ENCODE measurements at places on chromosomes 1 and 21.

DNA sequence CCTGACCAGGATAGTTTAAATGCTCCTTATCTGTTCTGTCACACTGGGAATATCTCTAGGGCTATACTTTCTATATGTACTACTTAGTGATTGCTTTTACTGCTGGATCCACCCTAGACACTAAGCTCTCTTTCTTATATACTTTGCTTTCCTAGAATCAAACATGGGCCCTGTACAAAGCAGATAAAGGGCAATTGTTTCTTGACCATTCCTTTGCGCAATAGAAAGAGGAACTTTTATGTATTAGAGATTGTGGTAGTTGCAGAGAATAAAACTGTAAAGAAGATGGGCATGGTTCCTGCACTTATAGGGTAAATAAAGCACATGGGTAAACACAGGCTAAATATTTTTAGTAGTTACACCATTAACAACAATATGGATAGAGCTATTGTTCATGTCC lies 58.8 kb downstream of the ATP6V1G3 start:
- DNase-seq, result no peak

- DNase-seq, result no peak
Measured at GRCh38 chr21:35201288-35201687, 152.2 kb upstream of the RUNX1 start.

DNA sequence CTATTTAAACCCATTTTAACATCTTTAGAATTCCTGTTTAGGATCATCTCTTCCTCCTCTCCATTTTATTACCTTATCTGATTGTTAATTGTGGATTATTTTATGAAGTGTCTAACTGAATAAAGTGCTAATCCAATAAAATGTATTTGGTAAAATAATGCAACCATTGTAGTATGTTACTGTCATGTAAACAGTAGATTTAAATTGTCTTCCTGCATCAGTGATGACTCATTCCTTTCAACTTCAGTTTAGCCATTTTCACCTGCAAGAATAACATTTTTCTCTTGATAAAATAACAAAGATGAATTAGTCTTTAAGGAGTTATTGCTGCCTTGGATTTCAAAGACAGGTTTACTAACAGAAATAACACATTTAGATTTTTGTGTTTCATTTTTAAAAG lies 5.4 kb downstream of the PPP2R5A start:
- DNase-seq, result no peak

DNA sequence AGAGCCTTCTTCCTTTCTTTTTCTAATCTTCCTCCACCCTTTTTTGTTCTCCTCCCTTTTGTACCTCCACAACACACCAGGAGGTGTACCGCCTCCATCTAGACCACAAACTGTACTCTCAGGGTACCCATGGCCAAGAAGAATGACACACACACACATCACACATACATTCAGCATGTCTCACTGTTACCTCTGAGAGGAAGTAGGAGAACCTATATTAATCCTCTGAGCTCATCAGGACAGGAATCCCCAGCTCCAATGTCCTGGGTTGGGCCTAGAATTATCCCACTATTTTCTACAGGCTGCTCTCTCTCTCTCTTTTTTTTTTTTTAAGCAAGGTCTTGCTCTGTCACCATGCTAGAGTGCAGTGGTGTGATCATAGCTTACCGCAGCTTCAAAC lies 36.7 kb downstream of the ATP2B4 start:
- DNase-seq, result no peak

- DNase-seq, result no peak
Measured at GRCh38 chr1:12475101-12475500, 142.9 kb downstream of the DHRS3 start.

DNA sequence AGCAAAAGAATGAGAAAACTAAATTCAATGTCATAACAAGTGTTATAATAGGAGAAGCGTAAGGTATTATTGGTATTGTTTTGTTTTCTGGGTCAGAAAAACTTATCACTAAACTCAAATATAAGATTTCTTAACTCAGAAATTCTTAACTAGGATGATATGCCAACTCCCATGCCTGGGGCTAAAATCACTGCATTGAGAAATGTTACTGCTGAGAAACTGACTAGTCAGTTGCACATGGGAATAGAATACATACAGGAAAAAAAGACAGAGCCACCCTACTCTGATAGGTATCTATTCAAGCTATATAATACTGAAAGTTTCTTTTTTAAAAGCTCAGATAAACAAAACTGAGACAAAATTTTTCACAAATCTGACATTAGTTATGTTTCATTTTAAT lies 56.3 kb downstream of the PRPF38A start:
- DNase-seq, result no peak

GRCh38 chr1:11581445-11581991 lies 72.7 kb downstream of the FBXO2 start:
- DNase-seq, result no peak

GRCh38 chr21:31203431-31204054 lies 140.5 kb downstream of the TIAM1 start:
- no peak for DNase-seq

GRCh38 chr1:157803851-157804250 lies 16.1 kb downstream of the FCRL1 start:
- no peak for DNase-seq

DNA sequence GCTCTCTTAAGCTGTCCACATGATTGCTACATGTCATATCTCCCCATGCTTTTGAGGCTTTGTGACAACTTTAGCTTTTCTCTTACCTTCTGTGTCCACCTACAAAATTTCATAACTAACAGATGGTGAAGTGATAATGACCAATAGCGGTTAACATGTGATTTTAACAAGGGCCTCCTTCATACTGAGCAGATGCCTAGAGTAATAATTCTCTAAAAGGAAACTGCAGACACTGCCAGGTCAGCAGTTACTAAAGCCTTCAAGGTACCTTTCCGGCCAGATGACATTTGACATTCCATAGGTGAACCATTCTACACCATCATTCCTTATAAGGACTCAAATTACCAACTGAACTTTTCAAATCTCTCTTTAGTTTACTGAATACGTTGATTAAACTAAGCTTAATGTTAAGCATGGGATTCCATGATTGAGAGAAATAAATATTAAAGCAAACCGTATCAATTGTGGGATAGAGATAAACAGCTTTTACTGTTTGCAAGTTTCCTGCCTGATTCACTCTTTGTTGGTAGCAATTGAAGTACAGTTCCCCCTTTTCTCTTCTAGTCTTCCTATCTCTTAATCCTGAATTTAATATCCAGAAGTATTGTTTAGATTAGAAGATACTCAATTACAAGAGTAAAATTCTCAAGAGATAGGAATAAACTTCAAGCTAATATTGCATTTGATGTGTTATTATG lies 205.1 kb downstream of the PLA2G4A start:
- no peak for DNase-seq

GRCh38 chr1:177021687-177022086 lies 142.8 kb downstream of the ASTN1 start:
- no peak for DNase-seq

- DNase-seq, result no peak
Measured at GRCh38 chr1:72006092-72006491, 276.2 kb downstream of the NEGR1 start.

DNA sequence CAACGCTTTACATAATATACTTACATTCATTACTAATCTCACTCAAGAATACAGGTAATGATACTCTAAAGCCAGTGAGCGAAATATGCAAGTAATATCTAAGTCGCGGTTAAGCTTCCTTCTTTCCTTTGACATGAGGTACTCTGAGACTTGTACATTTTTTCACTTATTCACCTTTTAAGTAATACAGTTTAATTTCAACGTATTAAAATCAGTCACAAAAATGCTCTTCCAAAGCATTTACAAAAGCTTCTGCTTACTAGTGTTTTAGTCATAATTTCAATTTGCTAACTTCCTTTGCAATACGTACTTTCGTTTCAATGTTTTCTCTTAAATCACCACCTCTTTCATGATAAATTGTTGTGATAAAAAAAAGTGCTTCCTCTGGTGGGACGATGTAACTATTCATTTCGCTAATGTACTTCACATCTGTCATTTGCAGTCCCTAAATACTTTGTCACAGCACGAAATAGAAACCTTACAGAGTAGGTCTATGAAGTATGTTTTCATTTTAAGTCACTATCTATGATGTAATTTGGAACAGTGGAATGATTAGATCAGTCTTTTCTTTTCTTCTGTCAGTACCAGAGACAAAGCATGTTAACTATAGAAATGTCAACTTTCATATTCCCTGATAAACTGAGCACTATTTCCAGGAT lies 34.0 kb upstream of the ADGRL4 start:
- DNase-seq, result no peak

GRCh38 chr1:70966018-70966638 lies 81.5 kb downstream of the PTGER3 start:
- no peak for DNase-seq

DNA sequence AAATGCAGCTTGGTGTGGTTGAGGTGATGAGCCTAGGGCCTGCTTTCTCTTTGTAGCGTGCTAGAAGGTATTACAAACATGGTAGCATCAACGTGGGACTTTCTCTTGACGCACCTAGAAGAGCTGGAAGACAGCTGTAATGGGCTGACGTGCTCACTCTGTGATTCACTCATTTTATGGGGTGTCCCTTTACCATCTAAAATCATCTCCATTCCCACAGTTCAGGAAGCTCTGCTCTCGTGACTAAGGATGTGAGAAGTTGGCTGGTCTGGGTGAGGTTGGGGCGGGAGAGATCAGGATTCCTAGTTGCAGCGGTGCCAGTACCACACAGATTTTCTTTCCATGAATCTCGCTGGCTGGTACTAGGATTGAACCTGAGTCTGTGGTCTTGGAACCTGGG lies 4.2 kb downstream of the HTR6 start:
- DNase-seq, result no peak

DNA sequence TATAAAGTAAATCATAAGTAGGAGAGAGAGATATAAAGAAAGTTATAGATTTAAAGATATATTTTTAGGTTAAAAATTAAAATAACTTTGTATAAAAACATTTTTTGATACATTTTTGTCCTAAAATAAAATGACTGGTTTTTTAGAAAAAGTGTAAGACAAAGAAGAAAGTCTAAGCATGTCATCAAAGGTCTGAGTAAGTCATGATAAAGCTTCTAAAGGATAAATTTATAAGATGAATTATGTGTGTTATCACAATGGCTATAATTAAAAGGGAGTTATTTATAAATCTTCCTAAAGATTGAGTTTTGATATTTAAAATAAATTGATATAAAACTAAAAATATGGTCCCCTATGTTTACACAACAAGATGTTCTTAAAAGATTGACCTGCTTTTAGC lies 370.9 kb downstream of the PTPRU start:
- DNase-seq, result no peak

DNA sequence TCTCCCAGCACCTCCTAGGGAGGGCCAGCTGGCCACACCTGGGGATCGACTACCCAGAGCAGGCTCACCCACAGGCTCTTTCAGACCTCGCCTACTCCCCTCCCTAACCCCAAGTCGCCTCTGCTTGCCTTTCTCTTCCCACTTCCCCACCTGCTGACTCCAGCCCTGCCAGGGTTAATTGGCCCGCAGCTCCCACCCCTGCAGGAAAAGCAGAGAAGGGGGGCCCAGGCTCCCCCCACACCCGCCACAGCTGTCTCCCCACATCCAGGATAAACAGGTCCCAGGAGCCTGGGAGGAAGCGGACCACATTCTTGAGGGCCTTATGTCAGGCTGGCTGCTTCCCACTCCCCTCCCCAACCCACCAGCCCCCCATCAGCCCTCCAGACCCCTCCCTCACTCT lies 45.0 kb downstream of the TAS1R2 start:
- no peak for DNase-seq

GRCh38 chr1:214329470-214330220 lies 48.7 kb downstream of the SMYD2 start:
- DNase-seq, result no peak

- no peak for DNase-seq
Measured at GRCh38 chr1:162110910-162111309, 41.4 kb downstream of the NOS1AP start.

DNA sequence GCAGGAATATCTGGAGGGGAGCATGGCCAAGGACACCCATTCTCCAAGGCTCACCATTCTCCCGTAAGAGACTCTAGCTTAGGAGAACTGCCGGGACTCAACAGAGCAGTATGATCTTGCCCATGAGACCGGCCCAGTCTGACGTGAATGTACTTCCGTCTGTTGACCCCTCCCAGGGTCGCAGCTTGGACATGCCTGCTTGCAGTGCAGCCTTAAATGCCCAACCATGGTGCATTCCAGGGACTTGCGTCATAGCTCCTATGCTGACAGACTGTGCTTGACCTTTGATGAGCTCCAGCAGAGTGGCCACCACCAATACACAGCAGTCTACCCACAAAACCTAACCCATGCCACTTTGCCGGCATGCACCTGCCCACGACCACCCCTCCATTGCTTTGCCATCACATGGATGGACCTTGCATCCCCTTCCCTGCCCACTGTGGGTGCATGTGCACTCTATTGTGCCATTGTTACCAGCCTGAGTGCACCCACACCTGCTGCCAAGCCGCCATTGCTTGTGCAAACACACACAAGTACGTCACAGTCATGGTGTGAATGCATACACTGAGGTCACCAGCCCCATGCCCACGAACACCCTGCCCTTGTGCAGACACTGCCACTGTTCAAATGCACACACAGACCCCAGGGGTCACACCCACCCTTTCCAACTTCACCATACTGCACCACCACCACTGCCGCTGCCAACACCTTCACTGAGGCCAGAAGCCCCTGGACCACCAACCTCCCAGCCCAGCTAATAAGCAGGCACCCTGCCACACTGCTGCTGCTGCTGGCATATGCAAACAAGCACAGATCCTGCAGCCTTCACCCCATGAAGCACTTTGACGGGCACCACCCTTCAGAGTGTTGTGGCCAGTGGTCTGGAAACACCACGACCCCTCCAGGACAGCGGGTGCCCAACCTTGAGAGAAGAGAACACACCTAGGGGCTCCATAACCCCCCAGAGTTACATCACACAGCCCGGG lies 1141.3 kb downstream of the BRINP3 start:
- DNase-seq, result no peak

DNA sequence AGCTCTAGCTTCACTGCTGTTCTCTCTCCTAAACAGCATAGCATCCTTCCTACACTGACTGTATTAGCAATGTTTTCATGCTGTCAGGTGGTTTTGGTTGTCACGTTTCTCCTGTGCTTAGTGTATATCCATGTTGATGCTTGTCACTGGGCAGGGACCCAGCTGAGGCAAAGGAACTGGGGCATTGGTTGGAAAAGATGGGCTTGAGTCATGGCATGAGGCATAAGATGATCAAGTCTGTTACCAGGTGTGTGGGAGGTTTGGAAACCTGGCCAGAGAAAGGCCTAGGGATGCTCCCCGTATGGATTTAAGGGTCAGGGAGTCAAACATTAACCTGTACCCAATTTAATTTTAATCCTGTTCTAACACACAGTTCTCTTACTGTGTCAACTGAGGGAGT lies 69.6 kb downstream of the OSBPL9 start:
- DNase-seq, result no peak

DNA sequence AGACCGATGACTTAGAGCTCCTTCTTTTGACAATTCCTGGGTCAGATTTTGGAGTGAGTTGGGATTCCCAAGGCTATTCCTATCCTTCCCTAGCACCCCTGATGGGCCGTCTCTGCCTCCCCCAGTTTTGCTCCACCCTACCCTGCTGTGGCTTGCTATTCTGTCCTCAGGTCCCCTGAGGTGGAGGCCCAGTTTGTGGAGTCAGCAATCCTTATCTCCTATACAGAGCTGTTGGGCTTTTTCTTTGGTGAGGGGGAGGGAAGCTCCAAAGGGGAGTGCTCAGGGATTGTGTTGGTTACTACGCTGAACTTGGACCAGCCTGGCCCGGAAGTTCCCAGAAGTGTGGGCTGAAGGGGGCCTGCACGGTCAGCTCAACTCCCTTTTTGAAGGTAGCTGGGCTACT lies 7.6 kb downstream of the SESN2 start:
- DNase-seq, result no peak
